K562 (cell line): ENCODE measurements at places on chromosomes 6 and 20. TPM values are rescaled to one million over a fixed set of nuclear protein-coding genes. Genes with fewer than 3 reads are reported as not detected.

DNA sequence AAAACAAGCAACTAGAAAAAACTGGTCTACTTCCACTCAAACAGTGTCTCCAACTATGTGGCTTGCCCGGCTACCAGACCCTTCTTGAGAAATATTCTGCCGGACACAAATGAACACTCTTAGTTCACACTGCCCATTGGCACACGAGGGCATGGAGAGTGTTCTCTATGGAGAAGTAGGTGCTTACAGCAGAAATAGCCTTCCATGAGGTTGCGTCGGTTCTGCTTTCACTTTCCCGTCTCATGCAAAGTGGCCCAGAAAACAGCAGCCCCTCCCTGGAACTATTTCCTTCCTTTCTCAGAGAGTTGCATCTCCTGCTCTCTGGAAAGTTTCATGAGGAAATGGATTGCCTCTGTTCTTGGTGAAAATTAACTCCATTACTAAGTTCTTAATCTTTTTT is 9.5 kb upstream of the HLA-DOA start:
- no peak overlapping the region for H3K27ac ChIP-seq
- no peaks in the 10 kb centered on the region for H3K4me1 ChIP-seq
- H3K36me3 ChIP-seq, result no peaks in the 10 kb centered on the region
- no peak for DNase-seq
- H3K4me3 ChIP-seq, result no peak overlapping the region
- H3K27me3 ChIP-seq, result peaks cover 17% of the 10 kb centered on the region

Gene C20orf141
- total RNA-seq, result not detected in 2 replicates

GRCh38 chr6:137490961-137491360 is 3.2 kb downstream of the OLIG3 start:
- H3K4me3 ChIP-seq, result no peak overlapping the region
- H3K27me3 ChIP-seq, result peaks cover 85% of the 10 kb centered on the region
- no peaks in the 10 kb centered on the region for H3K4me1 ChIP-seq
- H3K36me3 ChIP-seq, result no peaks in the 10 kb centered on the region

Gene RAB44
- not detected in 2 replicates for total RNA-seq

DNA sequence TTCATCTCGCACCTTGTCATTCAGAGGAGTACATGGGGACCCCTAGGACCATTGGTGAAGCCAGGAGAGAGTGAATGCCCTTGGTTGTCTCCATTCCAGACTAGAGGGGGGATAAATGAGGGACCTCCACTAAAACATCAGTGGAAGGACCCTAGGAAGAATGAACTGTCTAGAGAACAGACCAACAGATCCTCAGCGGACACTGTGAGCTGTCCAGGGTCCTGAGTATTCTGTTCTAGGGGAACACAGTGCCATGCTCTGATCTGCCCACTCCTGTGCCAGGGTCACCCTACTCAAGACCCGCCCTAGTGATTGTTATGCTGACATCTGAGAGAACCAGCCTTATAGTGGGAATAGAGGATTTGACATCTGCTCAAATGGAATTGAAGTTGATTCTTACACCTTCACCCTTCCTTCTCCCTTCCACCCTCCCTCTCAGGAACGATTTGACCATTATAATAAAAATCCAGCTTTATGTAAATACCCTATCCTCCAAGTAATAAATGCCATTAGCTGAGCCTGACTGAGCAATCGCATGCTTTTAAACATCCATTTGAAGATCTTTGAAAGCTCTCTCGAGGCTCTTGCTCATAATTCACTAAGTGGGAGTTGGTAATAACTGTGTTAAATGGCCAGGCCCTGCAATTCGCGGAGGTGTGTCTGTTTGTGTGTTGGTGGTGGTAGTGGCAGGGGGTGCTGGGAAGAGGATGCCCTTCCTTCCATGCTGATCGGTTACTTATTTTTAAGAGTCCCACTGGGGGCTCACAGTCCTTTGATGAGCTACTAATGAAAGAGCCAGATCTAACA is 43.6 kb upstream of the SLC32A1 start:
- no peaks in the 10 kb centered on the region for H3K36me3 ChIP-seq
- DNase-seq, result peak; percentile 29
- H3K4me3 ChIP-seq, result no peak overlapping the region
- H3K27ac ChIP-seq, result no peak overlapping the region
- no peaks in the 10 kb centered on the region for H3K27me3 ChIP-seq
